ENCODE measurements at places on chromosomes 5 and 9. TPM values are rescaled to one million over a fixed set of nuclear protein-coding genes. Genes with fewer than 3 reads are reported as not detected.

AQP3 gene
- total RNA-seq, result 2.6 TPM

CATSPER3 gene
- total RNA-seq, result 0.31 TPM

DMRTA1 gene
- total RNA-seq, result not detected

NUTM2F gene
- not detected for total RNA-seq

MEGF10 gene
- not detected for total RNA-seq

GRCh38 chr9:70031141-70031545, 12.5 kb upstream of the MAMDC2 start:
- DNase-seq, result no peak

GRCh38 chr5:108303611-108304010, 78.3 kb downstream of the FBXL17 start:
- no peak for DNase-seq

GRCh38 chr5:53023969-53024368, 34.8 kb downstream of the ITGA2 start:
- DNase-seq, result peak; percentile 16

GRCh38 chr5:91532281-91532680, 149.2 kb upstream of the ARRDC3 start:
- no peak for DNase-seq
